ENCODE measurements at places on chromosomes 12 and 14.

DNA sequence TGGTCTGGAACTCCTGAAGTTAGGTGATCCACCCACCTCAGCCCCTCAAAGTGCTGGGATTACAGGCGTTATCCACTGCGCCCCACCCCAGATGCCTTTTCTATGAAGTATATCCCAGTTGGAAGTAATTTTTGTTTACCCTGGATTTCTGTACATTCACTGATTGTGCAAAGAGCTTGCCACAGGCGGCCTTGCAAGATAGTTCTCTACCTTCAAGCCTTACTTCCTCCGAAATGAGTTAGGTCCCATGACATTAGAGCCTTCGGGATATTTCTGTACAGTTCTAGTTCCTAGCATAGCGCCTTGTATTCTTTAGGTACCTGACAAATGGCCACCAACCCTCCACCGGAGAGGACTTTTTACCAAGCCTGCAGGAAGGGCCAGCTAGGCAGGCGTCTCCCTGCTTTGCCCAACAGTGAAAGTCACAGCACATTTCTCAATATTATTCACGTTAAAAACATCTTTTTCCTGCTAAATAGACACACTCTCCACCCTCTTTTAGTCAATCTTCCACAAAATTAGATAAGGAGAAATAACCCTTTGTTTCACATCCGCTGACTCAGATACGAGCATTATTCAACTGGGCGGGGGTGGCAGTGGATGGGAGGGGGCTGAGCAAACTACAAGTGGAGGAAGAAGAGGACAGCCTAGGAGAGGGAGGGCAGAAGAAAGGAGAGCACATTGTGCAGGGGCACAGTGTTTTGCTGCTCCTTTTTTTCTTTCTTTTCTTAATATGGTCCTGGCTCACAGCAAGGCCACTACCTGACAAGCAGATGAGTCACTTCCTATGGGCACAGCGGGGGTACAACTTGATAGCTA, 40.0 kb upstream of the CAPRIN2 start:
- DNase-seq = no peak

GRCh38 chr12:62707939-62708338, 227.0 kb downstream of the PPM1H start:
- DNase-seq = no peak

DNA sequence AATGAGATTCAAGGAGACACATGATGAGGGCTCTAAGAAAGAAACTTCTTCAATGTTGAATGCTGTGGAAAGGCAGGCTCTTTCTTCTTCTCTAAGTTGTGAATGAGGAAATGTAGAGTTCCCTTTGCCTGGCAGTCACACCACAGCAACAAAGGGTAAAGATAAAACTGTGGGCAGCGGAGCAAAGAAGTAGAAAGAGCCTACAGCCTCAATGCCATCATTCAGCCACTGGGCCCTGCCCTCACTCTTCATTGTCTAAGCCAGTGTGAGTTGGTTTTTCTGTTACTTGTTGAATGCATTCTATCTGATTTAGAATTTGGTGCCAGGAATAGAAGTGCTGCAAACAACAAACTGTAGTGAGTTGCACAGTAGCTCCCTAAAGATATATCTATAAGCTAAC, 12.2 kb downstream of the SDR9C7 start:
- no peak for DNase-seq

GRCh38 chr12:87323369-87323768, 705.8 kb downstream of the C12orf50 start:
- DNase-seq = no peak

DNA sequence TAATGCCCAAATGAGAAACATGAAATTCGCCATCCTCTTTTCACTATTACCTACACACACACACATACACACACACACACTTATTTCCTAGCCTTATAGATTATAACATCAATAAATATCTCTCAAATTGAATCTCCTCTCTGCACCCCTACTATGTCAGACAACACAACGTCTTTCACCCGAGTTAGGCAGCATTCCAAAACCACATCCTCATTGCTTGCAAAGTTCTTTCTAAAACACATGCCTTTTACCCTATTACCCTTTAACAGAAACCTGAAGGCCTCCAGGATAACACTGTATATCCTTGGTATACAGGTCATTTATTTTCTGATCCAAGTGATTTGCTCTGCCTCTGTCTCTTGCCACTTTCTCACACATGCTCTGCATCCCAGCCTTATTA, 56.3 kb downstream of the KCNH5 start:
- DNase-seq = no peak

DNA sequence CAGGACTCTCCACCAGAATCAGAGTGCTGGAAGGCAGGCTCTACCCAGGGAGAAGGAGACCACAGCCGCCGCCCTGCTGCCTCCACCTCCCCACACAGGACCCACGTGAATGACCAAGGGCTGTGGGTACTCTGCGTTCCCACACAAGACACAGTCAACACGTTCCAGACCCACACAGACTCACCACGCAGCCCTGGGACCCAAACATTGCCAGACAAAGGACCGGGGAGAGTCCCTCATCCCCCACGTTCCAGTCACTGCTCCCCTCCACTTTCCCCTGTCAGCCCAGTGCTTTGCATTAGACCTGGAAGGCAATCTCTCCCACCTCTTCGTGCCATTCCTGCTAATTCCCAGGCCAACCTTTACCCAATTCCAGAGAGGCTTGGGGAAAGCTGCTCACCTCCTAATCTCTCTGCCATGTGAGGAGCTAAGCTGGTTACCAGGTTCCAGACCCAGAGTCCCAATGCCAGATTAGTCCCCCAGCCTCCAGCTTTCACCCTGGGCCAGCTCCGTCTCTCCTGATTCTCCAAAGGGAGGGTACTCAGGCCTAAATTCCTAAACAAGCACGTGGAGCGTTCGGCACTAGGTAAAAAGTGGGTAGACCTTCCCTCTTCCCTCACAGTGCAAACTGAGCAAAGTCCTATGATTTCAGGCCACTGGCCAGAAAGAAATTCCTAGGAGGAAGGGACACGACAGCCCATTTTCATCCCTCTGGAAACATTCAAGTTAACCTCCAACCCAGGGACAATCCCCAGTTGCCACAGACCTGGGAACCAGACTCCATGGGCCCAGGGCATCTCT, 4.9 kb downstream of the SLC6A13 start:
- DNase-seq = no peak

DNA sequence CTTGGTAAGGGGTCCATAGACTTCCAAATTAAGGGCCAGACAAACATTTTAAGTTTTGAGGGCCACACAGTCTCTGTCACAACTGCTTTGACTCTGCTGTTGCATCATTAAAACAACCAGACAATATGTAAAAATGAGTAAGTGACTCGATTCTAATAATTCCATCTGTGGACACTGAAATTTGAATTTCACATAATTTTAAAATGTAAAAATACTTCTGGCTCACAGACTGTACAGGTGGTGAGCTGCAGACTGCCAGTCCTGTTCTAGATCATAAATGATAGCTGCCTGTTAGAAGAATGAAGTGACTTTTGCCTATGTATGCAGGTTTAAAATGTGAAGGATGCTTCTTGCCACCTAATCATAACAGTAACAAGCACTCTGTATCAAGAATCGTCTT, 15.7 kb downstream of the NUDT4 start:
- no peak for DNase-seq

GRCh38 chr12:65962921-65963861, 138.9 kb downstream of the HMGA2 start:
- DNase-seq = peak; percentile 77

GRCh38 chr14:47150267-47150666, 498.7 kb upstream of the RPL10L start:
- DNase-seq = no peak

DNA sequence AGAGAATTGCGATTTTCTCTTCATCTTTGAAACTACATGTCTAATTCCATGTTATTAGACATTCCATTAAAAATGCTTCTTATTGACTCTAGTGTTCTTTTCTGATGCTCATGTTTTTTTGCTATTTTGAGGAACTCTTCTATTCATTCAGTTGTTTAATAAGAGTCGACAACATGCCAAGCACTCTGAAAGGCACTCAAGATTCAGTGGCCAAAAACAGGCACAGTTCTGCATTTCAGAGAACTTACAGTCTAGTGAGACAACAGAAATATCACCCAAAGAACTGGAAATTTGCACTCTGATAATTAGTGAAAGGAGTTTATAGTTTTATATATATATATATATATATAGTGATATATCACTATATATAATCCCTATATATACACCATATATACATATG, 111.7 kb downstream of the TSHR start:
- no peak for DNase-seq

DNA sequence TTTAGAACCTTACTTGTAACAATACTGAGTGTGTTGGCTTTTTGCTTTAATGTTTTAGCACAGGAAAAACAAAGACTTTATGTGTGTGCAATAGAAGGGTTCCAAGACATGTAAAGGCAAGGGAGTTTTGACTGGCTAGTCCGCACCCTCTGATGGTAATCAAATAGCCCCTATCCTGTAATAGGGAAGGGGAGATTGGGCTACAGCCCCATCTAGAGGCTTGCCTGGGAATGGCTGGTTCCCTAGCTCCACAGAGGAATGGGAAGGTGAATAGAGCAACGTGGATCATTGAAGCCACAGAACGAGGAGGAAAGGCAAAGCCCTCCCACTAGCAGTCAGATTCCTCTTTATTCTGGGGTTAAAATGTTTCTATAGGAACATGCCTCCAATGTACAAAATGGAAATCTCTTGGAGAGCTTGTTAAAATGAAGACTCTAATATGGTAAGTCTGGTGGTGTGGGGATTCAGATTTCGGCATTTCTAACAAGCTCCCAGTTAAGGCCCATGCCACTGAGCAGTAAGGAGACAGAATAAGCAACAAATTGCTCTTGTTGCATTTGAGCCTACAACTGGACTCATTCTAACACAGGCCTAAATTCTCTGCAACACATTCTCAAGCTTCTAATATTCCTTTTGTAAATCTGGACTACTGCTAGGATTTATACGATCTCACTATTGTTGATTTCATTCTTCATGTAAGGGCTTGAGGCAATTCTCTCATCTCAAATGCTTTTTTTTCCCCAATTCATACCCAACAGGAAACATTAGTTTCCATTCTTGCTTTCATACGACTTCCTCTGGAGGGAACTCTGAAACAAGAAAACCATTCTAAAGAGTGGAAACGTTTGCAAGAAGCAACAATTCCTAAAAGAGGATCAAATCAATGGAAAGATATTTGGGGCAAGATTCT, 57.1 kb downstream of the NIN start:
- DNase-seq = no peak

GRCh38 chr12:56957229-56958052, at the start of gene RDH16:
TSS of gene RDH16 (minus strand) at chr12:56957608. CDS start at chr12:56957462, 146 bp downstream.
- DNase-seq = no peak

- no peak for DNase-seq
Measured at GRCh38 chr14:99545586-99545985, 58.4 kb downstream of the CCDC85C start.

DNA sequence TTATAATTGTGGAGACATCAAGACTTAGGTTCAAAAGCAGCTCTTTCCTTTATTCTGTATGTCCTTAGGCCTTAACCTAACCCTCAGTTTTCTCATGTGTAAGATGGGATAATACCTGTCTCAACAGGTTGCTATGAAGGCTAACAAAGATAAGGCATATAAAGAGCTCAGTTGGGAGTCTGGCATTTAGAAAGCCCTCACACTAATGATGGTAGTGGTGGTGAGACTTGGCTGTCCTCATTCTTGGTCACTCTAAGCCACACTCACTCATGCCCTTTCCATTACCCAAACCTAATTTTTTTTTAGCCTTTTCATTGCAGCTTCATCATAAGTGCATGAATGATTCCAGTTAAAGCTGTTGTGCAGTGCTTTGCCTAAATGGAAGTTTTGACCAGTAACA, 137.3 kb downstream of the TGFB3 start:
- DNase-seq = no peak

DNA sequence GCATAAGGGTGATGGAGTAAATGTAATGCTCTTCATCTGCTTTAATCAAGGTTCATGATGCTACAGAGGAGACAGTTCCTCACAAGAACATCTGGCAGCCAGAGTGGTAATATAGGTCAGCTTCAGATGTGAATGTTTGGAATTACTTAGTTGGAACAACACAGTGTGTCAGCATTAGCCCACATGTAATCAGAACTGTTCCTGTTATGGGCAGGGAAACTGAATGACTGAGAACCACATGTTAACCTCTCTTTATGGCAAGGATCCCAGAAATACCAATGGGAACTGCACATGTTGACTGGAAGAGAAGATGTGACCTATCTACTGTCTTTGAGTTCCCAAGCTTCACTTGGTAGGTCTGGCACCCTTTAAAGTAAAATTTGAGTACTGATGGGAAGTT, 390.1 kb upstream of the PDE3A start:
- no peak for DNase-seq

DNA sequence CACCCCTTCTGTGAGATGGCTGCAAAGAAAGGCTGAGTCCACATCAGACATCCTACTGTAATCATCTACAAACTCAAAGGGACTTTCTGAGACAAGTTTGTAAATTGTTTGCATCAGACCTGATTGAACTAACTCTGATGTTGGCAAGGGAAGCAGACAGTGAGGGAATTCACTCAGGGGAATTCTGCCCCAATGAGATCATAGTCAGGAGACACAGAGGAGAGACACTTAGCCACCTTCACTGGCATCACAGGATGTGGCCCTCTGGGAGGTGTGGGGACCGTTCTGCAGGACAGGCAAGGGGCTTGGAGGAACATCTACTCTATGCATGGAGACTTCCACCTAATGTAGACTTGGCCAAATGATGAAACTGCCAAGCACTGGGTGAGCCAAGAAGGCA, 70.7 kb upstream of the DDX11 start:
- no peak for DNase-seq
